ENCODE measurements at places on chromosomes 16 and 17.

- no peak for DNase-seq
Observed at GRCh38 chr16:85525420-85526184, 87.5 kb upstream of the GSE1 start.

- no peak for DNase-seq
Observed at GRCh38 chr16:11155284-11155806, 100.7 kb downstream of the SOCS1 start.

DNA sequence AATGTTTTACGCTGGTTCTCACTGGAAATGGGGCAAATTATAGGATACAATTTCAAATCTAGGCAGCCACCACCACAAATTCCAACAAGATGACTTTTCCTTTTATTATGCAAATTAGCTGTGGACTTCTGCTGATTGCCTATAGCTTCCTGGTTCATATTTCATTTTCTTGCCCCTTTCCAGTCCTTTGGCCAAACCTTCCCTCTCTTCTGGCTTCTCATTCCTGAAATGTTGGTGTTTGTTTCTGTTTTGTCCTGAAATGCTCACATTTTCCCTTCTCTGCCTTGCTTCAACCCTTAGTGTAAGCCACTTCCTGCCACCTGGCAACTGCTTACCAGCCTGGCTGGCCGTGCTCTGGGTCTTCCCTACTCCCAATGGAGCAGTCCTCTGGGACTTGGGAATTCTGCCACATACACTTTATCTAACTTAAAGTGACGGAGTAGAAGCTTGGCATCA is 14.0 kb downstream of the PRSS54 start:
- peak; percentile 23 for DNase-seq

DNA sequence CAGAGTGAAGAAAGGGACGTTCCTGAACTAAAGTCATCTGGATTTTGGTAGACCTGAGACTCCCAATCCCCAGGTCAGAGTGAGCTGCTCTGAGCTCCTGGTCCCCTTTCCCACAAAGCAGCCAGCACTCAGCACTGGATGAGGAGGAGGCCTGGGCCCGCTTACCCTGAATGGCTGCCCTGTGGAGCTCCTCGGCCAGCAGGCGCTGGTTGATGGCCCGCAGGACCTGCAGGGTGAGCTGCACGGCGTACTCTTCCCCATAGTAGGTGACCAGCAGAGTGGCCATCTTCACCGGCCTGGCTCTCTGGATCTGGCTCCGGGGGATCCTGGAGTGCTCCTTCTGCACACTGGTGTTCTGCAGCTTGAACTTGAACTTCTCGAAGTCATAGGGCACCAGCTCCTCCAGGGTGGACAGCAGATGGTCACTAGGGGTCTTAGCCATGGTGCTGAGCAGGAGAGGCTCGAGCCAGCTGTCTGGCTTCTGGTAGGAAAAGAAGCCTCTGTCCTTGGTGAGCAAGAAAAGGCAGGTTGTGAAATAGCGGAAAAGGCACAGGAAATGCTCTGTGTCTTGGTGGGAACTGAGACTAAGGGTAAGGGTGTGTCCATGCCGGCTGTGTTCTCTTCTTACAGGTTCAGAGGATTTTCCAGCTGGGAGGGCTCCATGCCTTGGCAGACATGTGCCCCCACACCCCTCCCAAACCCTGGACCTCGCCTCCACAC is at the start of gene MEFV:
Gene MEFV, minus strand, starts transcription at position 488 of the 720 bp plus-strand sequence. Its CDS starts 46 bp downstream, at position 442.
- no peak for DNase-seq

GRCh38 chr17:66337268-66337667 is 34.9 kb downstream of the PRKCA start:
- no peak for DNase-seq

DNA sequence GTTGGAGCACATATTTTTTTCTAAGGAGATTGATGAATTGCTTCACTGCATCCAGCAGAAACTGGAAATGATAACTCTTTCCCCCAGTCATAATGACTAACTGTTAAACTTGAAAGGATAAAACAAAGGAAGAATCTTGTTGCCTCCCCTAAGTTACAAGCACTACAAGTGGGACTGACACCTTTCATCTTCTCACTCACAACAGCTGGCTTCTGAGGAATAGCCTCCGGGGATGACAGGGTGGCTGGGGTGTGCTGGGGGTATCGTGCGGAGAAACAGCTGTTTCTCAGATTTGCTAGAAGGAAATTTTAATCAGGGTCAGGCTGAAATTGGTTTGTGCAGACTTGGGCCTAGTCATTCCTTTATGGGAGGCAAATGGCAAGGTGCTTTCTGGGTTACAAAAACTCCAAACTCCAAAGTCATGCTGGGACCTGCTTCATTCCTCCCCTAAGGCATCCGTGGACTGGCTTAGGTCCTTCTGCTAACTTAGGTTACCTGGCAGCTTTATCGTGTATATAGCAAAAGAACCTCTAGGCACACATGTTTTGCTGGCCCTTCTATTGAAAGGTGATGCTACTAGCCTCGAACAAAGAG is 557.2 kb downstream of the TOX3 start:
- DNase-seq: no peak

DNA sequence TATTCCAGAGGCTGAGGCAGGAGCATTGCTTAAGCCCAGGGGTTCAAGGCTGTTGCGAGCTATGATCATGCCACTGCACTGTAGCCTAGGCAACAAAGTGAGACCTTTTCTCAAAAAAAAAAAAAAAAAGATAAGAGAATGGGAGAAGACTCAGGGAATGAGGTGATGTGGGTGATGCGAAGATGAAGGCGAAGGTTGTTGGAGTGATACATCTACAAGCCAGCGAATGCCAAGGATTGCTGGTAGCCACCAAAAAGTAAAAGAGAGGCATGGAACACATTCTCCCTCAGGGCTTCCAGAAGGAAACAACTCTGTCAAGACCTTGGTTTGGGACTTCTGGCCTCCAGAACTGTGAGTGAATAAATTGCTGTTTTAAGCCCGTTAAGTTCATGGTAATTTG is 26.0 kb upstream of the CNEP1R1 start:
- no peak for DNase-seq

DNA sequence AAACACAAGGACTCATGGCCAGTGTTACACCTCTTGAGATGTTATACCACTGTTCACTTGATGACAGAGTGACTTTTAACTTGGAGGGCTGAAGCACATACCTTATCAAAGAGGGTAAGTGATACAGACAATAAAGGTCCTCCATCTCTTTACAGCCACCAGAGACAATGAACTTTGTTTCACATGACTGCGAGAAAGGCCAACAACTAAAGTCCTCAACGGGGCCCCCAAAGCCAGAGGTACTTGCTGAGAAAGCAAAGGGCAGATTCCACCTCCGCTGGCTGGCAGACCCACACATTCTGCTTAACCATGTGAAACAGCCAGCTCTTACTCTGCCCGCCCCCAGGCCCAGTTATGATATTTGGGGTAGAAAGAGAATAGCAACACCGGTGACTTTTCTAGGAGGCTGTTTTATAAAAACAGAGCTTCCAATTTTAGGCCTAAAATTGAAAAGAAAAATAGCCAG is 21.4 kb downstream of the DCUN1D3 start:
- no peak for DNase-seq

DNA sequence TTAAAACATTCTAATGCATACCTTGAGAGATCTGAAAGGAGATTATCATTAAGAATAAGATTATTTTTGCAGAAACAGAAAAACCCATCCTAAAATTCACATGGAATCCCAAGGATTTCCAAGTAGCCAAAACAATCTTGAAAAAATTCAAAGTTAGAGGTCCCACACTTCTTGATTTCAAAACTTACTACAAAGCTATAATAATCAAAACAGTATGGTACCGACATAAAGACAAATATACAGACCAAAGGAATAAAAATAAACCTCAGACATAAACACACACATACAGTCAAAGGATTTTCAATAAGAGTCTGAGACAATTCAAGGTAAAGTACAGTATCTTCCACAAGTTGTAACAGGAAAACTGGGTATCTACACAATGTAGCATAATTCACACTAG is 16.2 kb downstream of the C16orf87 start:
- DNase-seq: no peak

DNA sequence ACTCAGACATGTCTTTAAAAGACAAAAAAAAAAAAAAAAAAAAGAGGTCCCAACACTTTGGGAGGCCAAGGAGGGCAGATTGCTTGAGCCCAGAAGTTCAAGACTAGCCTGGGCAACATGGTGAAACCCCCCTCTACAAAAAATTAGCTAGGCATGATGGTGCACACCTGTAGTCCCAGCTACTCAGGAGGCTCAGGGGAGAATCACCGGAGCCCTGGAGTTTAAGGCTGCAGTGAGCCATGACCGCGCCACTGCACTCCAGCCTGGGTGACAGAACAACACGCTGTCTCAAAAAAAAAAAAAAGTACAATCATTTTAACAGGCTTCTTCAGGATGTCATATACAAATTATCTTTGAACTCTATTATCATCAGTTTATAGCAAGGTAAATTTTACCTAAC is 22.0 kb downstream of the C16orf87 start:
- no peak for DNase-seq

DNA sequence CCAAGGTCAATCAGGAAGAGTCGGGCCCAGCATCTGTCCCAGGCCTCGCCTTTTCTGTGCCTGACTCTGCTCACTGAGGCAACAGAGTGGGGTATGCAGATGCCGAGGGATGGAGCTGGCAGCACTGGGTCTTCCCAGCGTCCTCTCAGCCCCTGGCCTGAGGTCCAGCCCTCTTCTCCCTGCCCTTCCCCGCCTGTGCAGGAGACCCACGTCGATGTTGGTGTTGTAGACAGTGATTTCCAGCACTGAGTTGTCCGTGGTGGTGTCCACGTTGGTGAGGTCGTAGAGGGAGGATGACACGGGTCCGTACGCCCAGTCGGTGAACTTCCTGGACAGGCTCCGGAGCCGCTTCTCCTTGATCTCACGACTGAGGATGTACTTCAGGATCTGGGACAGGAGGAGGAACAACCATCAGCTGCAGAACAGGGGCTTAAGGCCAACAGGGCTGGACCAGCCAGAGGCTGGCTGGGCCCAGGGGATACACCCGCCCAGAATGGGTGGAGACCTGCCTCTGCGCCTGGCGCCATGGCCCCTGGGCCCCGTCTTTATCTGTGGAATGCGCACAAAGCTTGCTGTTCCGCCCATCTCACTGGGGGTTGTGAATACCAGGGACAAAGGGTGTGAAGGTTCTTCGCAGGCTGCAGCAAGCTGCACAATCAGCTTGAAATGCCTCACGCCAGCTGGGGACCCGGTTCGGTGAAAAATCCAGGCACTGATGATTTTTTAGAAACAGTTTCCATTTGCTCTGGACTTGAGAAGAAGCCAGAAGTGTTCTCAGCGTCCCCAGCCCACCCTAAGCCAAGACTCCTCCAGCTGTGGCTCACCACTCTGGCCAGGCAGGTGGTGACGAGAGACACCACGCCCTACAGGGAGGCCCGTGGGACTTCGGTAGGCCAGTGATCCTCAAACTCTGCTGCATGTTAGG is 27.5 kb downstream of the TRPV3 start:
- peak; percentile 97 for DNase-seq

DNA sequence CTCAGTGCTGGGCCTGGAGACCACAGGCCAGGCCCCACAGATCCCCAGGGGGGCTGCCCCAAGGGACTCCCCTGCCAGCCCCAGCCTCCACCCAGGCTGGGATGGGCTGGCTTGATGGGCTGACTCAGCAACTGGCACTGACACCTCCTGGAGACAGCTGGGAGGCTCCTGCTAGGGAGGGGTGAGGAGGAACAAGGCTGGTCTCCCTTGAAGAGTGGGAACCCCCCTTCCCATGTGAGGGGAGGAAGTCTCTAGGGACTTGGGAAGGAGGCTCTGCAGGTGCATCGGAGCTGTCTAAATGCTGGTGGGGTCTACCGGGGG is 10.4 kb downstream of the NHERF1 start:
- DNase-seq: no peak

DNA sequence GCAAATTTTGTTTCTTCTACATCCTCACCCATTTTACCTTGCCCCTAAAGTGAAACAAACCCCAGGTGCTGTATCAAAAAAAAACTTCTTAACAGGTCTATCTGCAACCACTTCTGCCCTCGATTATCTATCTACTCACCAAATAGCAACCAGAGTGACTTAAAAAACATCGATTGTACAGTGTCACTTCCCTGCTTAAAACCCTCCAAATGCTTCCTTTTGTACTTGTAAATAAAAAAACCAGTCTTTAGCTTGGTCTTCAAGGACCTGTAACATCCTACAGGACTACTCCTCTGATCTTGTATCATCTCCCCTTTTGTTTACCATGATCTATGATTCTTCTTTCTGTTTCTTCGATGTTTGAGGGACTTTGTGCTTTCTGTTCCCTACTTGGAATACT is 82.7 kb upstream of the CORO6 start:
- no peak for DNase-seq

All from cardiac muscle cell (in vitro differentiated cells and primary cell).